CD4-positive, alpha-beta T cell treated with Interferon alpha-2 for 1 hour (primary cell): ENCODE measurements at places on chromosomes 2 and 18.
A peak's percentile ranks its signal among the peaks of the same experiment; 100 is the strongest.

GRCh38 chr2:238240757-238241711, 1.2 kb upstream of the HES6 start:
- peak; percentile 37 for DNase-seq

GRCh38 chr2:120926463-120927264, 191.0 kb downstream of the GLI2 start:
- no peak for DNase-seq

DNA sequence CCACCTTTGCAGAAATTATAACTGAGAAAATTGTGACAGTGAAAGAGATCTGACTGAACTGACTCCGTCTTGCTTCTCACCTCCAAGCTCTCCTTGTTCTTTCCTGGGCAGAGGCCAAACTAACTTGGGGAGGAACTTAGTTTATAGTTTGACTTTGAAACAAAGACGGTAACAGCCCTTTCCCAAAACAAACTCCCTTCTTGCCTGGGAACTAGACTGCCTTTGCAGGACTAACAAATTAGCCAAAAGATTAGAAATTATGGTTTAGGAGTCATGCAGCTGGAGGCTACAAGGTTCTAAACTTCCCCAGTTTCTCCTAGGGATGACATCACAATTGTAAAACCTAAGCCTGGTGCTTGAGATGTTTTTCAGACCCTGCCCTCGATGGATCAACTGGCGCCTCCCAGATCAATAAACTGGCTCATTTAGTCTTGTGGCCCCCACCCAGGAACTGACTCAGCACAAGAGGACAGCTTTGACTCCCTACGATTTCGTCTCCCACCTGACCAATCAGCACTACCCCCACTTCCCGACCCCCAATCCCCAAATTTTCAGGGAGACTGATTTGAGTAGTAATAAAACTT, 137.7 kb downstream of the ALPK2 start:
- no peak for DNase-seq

DNA sequence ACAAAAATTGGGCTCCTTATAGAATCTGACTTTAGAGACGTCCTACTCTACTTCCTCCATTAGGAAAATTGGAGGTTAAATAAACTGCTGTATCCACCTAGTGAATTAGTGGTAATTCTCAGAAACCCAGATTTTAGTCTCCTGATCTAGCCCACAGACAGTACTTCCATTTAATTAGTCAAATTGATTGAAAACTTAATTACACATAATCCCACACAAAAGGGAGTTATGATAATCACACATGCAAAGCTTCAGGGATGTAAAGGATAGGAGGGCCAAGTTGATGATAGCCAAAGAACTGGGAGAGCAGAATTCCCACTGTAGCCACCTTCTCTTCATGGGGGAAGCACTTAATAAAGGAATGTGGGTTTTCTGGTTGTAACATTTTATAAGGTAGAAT, 471.9 kb downstream of the TMEM182 start:
- DNase-seq = no peak

GRCh38 chr2:29702276-29702675, 219.1 kb downstream of the ALK start:
- DNase-seq = no peak

DNA sequence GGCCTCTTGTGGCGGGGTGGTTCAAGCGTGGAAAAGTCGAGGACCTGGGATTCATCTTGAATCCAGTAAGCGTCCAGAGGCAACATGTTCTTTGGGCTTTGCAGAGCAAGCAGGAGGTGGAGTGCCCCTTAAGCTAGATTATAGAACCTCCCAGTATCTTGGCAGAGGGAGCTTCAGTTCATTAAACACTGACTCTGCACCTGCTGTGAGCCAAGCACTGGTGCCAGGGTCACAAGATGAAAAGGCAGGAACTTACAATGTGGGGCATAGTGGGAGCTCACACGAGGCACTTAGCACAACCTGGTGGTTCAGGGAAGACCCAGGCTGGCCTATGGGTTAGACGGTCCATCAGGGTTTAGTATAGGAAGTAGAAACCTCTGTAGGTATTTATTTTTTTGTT, 7.4 kb upstream of the FZD5 start:
- DNase-seq = no peak

- no peak for DNase-seq
Observed at GRCh38 chr2:32805104-32806095, 141.4 kb upstream of the LTBP1 start.

- no peak for DNase-seq
Observed at GRCh38 chr2:207847807-207848544, 78.3 kb upstream of the FZD5 start.

- DNase-seq = no peak
Observed at GRCh38 chr2:203582468-203582867, 47.4 kb upstream of the RAPH1 start.

GRCh38 chr18:24231773-24232735, 93.2 kb downstream of the CABYR start:
- DNase-seq = no peak

GRCh38 chr2:38200598-38200997, 124.6 kb upstream of the CYP1B1 start:
- DNase-seq = no peak

- no peak for DNase-seq
Observed at GRCh38 chr18:12296457-12296856, 11.6 kb upstream of the TUBB6 start.

DNA sequence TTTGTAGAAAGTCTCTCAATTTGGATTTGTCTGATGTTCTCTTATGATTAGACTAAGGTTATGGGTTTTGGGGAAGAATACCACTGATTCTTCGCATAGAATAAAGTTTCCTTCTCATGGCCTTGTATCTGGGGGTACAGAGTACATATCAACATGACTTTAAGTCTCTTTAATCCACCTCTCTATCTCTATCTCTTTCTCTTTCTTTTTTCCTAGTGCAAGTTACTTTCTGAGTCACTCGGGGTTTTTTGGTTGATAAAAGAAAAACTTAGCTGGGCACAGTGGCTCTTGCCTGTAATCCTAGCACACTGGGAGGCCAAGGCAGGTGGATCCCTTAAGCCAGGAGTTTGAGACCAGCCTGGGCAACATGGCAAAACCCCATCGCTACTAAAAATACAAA, 100.1 kb upstream of the MAP4K3 start:
- no peak for DNase-seq

DNA sequence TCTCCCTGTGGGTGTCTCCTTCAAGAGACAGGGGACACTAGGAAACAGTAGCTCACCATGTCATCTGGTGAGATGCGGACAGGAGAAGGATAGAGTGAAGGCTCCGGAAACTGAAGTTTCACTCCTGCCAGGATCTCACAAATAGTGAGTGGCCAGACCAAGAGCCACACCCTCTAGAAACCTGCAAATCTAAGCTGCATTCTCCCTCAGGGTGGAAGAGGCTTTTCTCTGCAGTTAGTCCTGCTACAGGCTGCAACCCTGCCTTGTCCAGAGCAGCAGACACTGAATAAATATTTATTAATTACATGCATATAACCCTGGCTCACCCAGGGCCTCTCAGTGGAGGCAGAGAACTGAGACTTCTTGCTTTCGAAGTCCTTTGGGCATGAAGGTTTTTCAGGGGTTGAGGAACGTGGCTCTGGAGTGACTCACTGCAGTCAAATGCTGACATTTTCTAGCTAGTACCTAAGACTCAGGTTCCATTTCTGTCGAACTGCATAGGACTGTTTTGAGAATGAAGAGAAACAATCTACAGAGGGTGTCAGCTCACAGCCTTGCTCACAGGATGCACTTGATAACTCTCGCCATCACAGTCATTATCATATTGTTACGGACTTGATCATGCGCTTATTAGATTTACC, 87.3 kb downstream of the ACTR2 start:
- DNase-seq = no peak

DNA sequence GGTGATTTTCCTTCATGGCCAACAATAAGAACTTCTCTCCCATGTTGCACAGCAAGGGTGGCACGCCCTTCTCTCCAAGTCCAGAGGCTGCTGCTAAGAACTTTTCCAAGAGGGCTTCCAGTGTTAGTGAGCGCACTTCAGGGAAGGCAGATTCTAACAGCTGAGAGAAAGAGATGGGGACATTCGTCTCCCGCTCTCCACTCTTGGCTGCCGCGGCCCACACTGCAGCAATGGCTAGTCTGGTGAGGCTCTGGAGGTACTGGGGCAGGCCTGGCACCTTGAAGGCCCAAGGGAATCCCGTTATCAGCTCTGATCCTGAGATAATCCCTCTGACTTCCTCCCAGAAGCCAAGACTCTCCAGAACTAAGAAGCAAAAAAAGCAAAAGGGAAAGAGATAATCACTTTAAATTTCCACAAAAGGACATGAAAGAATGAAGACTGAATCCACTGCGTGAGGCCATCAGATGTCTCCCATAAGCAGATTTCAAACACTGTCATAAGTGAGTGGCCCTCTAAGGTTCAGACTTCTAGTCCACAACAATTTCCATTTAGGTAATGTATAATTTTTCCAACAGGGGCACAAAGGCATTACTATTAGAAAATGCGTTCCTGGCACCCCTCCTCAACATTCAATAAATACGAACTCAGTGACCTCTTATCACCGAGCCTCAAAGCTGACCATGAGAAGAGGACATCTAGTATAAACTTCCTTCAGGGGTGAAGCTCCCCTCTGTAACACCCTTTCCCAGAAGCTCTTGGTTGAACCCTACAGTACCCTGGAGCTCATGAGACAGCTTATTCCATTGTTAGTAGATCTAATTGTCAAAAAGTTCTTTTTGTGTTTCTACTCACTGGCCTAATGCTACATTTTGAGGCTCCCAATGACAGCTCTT, 66.7 kb upstream of the ZFP36L2 start:
- DNase-seq = no peak

DNA sequence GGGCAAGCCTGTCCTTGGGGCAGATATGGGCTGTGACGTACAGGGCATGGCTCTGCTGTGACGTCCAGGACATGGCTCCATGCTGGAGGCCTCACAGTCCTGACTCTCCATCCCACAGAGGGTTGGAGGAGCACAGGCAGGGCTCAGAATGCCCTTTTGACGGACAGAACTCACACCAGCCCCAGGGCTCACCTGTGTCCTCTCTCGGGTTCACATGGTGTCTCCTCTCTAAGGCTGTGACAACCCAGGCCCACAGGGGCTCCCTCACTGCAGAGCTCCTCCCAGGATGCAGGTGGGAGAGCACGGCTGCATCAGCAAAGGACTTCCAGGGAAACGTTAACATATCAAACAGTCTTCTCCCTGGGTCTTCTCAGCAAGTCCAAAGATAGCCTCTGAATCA, 133.8 kb downstream of the EIPR1 start:
- no peak for DNase-seq

DNA sequence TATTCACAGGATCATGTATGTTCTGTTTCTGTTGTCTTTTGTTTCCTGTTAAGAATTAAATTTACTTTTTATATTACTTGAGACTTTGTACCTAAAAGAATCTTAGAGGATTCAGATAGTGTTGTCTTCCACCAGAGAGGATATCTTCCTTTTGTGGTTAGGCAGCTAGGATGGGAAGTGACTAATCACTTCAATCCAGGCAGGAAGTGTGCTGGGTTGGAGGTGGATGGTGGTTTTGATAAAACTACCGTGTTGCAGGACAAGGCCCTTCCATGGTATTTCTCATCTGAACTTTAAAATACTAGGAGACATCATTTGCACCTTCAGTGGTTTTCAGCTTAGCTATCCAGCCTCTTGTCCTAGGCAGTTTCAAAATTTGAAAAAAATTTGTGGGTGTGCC, 728.6 kb upstream of the CDH2 start:
- DNase-seq = no peak

GRCh38 chr2:143121079-143121478, 8.1 kb upstream of the ARHGAP15 start:
- no peak for DNase-seq

GRCh38 chr2:24576617-24577016, 85.6 kb downstream of the NCOA1 start:
- DNase-seq = peak; percentile 10

DNA sequence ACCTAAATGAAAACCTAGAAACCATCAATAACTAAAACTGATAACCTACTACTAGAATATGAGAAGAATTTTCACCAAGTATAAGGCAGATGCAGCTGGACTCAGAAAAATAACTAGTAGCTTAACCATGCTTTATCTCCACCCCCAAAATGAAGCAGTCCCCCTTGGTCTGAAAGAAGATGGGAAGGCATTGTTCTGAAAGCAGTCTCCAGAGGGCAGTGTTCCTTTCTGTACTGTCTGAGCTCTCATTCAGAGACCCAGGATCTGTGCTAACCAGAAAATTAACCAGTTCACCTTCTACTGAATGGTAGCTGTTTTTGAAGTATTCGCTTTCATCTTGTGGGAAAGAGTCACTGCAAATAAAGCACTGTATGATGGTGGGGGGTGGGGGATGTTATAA, 273.0 kb downstream of the PDE11A start:
- no peak for DNase-seq
